ENCODE measurements at places on chromosomes 3 and 15. TPM values are rescaled to one million over a fixed set of nuclear protein-coding genes. Genes with fewer than 3 reads are reported as not detected.

- DNase-seq, result no peak
Measured at GRCh38 chr3:140391061-140391460, 286.8 kb upstream of the TRIM42 start.

GRCh38 chr15:79373113-79373512, 59.0 kb upstream of the MINAR1 start:
- no peak for DNase-seq

- no peak for DNase-seq
Measured at GRCh38 chr3:158712443-158712842, 19.8 kb downstream of the RARRES1 start.

GREM1 gene
- 0.52 TPM for total RNA-seq

Data from left ventricle myocardium superior (tissue), 1 donor.